ENCODE measurements at places on chromosomes 7 and 10.

DNA sequence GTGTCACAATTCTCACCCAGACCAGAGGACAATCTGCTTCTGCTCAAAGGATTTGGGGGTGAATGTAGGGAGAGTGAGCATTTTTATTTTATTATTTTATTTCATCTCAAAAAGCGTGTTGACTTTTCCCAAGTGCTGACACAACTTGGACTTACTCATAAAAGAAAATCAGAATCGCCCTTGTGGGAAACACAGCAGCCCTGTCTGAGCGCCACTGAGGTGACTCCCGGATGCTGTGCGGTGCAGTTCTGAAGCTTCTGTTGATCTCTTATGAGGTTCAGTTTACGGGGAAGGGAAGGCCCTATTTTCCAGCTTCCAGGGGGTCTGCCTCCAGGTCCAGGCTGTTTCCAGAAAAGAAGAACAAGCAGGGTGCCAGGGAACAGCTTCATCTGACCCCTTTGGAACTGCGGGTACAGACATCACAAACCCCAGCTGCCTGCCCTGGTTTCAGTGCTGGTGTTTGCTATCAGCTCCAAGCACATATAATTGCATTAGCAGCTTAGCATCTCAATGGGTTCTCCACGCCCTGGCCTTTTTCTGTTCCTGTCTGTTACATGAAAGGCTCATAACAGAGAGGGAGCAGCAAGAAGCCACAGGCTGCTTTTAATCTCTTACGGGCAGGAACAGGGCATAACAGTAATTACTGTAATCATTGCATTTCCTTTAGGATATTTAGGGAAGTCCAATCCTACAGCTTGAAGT is 52.4 kb downstream of the PARP12 start:
- no peak for DNase-seq

DNA sequence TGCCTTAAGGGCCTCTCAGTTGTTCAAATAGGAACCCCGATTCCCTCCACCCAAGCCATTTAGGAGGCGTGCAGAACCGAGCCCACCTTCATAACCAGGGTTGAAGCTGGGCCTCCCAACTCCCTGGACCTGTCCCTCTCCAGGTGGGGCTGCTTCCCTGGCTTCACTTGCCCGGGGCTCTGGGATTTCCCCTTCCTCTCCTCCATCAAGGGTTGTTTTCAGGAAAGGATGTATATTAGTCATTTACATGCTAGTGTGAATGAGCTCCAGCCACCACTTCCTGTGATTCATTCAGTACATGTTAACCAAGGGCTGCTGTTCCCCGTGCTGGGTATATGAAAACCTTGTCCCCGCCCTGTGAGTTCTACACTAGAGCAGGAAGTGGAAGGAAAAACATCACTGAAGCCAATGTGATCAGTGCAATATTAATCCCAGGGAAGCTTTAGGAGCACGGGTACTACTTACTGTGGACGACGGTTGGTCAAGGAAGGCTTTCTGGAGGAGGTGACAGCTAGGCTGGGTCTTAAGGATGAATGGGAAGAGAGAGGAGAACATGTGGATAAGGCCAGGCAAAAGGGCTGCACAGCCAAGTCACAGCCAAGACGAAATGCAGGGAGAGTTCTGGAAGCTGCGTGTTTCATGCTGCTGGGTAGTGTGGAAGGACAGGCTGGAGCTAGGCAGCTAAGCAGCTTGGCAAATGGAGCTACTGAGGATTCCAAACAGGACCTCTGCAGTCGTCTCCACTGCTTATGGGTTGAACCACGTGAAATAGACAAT is 150.1 kb upstream of the SHH start:
- no peak for DNase-seq

DNA sequence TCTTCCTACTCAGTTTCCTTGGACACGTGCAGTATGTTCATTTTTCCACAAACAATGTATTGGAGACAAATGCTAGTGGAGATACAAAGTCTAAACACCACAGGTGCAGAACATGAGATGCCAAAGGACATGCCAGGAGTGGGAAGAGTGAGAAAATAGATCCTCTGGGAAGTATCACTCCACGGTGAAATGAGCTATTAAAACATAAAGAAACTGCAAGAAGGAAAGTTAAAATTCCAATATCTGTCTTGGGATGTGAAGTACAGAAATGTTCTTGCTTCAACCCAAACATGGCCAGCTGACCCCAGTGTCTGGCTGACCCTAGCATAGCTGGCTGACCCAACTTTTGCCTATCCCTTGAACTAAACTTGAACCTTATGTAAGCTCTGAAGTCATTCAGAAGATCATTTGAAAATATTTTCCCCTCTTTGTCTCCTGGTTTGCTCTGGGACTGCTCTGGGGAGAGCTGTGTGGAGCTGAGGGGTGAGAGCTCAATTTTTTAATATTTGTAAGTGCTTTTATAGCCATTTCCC is 59.5 kb downstream of the FZD1 start:
- DNase-seq: no peak

GRCh38 chr10:86363833-86364490 is 2.6 kb downstream of the GRID1 start:
- DNase-seq: no peak

DNA sequence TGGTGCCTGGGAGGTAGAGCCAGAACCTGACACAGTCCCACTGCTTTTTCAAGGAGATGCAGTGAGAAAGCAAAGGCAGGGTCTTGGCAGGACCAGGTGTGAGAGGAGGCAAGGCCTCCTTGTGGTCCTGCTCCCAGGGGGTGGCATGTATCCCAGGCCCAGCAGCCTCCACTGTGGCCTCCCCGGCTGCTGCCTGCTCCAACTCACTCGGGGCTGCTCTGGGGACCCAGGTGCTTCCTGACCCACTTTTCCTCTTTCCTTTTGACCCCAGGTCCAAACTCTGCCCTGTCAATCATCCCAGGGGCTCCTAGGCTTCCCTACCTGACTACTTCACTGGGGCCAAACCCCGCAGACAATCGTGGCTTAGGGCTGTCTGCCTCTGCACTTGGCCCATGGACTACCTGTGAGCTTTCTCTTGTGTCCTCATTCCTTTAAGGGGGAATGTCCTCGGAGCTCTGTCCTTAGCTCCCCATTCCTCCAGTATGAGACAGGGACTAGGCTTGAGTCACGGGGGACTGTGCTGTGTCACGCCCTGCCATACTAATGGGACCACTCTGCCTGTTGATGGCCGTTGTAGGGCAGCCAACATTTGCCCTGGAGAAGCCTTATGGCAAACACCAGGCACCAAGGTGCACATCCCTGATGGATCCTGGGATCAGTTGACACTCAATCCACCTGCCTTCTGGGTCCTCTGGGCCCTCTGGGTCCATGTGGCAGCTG is 1.1 kb upstream of the AEBP1 start:
- no peak for DNase-seq

DNA sequence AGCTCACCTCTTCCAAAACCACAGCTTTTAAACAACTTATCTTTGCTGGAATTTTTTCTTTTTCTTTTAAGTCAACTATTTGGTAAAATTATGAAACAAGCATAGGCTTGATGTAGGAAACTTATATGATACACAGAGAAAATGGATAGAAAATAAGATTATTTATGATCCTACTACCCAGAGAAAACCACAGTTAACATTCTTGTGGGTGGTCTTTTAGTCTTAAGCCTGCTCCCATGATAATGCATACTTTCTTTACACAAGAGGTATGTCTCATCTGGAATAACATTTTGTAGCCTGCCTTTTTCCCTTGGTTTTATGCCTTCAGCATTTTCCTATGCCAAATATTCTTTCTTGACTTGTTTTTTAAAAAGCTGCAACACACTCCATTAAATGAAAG is 21.4 kb downstream of the PLPP4 start:
- no peak for DNase-seq

DNA sequence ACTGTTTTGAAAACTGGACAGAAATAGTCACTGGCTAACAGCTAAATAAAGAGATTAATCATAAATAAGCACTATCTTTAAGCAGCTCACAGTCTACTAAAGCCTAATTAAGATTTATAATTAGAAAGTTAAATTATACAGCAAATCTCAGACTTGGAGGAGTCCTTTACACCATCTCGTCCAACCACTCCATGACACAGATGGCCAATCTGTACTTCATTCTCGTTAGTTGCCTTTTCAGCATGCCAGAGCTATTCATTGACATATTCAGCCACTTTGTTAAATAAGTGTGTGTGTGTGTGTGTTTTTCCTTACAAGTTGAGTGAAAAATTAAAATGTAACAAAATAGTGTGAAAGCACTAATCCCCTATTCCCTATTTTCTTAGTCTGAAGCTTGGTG is 1066.7 kb downstream of the CNTNAP2 start:
- no peak for DNase-seq

DNA sequence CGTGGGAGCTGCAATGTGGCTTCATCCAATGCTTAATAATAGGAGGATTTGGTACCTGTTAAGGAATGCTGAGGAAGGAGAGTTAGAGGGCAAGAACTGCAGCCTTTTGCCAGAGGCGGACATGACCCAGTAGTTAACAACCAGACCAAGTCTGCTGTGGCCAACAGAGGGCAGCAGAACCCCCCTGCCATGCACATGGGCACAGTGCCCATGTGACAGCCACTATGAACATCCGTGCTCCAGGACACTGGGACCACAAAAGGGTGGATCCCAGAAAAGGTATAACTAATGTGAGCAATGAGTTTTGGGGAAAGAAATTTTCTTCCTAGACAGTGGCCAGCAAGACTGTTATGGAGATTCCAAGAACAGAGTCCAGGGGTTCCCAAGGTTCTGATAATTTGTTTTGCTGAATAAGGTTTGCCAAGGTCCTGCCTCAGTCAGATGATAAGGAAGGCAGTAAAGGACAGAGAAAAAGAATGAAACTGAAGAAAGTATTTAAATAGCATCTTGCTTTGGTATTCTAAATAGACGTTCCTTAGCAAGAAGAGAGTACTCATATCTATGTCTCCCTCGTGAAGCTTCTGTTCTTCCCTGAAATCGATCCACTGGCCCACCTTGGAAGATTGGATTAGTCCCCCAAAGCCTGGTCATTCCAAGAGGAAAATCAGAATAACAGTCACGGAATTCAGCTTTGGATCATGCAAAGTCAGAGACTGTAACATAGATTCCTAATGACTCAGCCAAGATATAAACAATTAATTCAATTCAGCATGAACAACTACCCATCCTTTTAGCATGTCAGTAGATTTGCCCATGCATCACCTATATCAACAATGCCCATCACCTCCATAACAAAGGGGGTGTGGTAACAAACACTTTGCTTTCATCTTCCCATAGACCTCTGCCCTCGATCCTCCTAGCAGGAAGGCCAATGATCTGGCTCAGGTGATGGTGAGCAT is 56.0 kb downstream of the LGI1 start:
- DNase-seq: no peak

GRCh38 chr10:69224862-69225657 is 4.9 kb downstream of the HKDC1 start:
- DNase-seq: no peak

DNA sequence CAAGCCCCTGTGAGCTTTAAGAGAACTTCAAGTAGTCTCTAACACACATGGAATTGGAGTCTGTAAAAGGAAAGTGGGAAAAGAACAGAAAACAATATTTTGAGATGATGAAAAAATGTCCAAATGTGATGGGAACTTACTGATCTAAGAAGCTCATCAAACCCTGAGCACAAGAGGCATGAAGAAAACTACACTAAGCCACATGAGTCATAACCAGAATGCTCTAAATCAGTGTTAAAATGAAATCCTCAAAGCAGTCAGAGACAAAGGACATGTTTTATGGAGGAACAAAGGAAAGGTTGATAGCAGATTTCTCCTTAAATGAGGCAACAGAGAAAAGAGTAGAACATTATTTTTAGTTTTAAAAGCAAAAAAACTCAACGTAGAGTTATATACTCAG is 37.2 kb downstream of the ZNF33A start:
- DNase-seq: no peak

DNA sequence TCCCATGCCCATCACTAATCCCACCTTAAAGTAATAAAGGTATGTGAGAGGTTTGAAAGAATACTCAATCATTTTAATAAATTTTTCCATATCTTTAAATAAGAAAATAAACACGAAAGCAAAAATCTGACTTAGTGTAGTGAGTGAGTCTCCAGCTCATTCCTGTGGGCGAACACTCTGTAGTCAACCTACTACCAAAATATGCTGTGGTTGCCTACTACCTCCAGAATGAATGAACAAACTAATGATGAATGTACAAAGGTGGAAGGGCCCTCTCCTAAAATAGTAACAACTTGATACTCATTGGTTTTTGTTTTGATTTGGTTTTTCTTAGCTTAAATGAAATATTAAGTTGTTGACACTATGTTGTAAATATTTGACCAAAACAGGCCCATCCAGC is 195.5 kb upstream of the HPS1 start:
- DNase-seq: no peak

DNA sequence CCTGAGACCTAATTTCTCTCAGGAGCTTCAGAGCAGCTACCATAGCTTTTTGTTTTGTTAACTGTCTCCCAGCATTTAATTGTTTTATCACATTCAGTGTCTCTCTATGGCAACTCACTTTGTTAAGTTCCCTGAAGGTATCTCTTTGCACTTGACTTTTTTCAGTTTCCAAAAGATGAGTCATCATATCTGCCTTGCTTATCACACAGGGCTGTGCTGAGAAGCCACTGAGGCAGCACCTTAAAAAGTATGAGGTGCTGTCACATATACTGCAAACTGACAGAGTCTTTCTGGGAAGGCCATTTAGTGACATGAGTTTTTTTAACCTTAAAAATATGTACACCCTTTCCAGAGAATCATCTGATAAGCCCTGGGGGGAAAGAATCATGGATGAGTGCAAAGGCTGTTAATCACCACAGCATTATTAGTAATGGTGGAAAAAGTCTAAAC is 56.8 kb downstream of the PPP1R3C start:
- DNase-seq: no peak

- no peak for DNase-seq
Observed at GRCh38 chr10:101451667-101452069, 97.7 kb downstream of the BTRC start.

- DNase-seq: no peak
Observed at GRCh38 chr10:118565301-118566075, 30.0 kb downstream of the PRLHR start.

- no peak for DNase-seq
Observed at GRCh38 chr7:13717031-13717430, 272.4 kb downstream of the ETV1 start.

- DNase-seq: no peak
Observed at GRCh38 chr10:78042058-78042751, 8.5 kb downstream of the RPS24 start.

DNA sequence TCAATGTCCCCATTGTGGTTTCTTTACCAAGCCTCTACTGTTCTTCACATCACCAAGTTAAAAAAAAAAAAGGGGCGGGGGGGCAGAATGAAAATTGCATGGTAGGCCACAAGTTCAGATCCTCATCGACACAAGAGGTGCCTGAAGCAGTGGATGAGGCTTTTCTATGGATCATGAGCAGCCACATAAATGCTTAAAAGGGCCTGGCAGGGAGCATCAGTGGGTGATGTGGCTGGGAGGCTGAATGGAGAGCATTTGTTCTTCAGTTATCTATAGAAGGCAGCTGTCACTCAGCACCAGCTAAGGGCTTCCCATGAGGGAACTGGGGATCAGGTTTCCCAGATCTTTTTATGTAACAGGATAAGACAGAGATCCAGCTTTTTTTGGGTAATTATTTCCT is 117.9 kb downstream of the CFTR start:
- DNase-seq: no peak

- no peak for DNase-seq
Observed at GRCh38 chr10:25209618-25210017, 34.8 kb downstream of the GPR158 start.

GRCh38 chr10:64316416-64316815 is 795.2 kb downstream of the REEP3 start:
- DNase-seq: no peak

- DNase-seq: no peak
Observed at GRCh38 chr7:19304086-19304485, 158.9 kb upstream of the FERD3L start.

All from stimulated activated CD8-positive, alpha-beta memory T cell treated with anti-CD3 and anti-CD28 coated beads, Interleukin-4, amount 100 ng/mL, for 1 hour (primary cell).